GM12865 (cell line): ENCODE measurements at places on chromosomes 5 and 9.

- no peak for DNase-seq
These were observed 155.3 kb downstream of the MACROH2A1 start for GRCh38 chr5:135243556-135244285.

- DNase-seq = no peak
These were observed 55.1 kb downstream of the ACTL7B start for GRCh38 chr9:108800632-108801099.

DNA sequence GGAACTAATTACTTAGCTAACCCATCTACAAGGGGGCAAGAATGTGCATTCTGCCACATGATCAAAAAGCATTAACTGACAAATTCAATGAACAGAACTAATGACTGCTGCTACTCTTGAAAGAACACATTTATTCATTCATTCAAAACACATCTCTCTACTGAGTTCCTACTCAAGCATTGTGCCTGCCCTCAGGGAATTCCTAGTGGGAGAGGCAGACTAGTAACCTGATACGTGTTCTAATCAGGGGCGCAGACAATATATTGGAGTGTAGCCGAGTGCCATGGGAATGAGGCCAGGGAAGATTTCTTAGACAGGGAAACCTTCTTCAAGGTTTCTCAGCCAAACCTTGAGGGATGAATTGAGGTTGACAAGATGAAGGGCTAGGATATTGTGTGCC is 56.7 kb upstream of the PAPPA start:
- DNase-seq = no peak

DNA sequence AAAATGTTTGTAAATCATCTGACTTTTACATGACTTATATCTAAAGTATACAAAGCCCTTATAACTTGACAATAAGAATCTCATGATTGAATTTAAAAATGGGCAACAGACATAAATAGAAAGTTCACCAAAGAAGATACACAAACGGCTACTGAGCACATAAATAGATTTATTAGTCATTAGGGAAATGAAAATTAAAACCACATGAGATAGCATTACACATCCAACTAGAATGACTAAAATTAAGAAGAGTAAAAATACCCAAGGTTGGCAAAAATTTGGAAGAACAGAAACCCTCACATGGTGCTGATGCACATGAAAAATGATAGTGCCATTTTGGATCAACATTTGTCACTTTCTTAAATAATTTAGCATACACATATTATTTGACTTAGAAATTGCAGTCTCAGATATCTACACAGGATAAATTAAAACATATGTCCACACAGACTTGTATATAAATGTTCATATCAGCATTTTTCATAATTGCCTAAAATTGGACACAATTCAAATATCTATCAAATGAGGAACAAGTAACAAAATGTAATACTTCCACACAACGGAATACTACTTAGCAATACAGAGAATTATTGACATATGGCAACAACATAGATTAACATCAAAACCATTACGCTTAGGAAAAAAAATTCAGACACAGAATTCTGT is 359.1 kb upstream of the DAB2 start:
- peak; percentile 1 for DNase-seq

- DNase-seq = no peak
These were observed 25.2 kb upstream of the NREP start for GRCh38 chr5:111782216-111782615.

GRCh38 chr5:58188262-58188651 is 271.6 kb downstream of the PLK2 start:
- DNase-seq = no peak
